ENCODE measurements at places on chromosomes 6 and 20.

DNA sequence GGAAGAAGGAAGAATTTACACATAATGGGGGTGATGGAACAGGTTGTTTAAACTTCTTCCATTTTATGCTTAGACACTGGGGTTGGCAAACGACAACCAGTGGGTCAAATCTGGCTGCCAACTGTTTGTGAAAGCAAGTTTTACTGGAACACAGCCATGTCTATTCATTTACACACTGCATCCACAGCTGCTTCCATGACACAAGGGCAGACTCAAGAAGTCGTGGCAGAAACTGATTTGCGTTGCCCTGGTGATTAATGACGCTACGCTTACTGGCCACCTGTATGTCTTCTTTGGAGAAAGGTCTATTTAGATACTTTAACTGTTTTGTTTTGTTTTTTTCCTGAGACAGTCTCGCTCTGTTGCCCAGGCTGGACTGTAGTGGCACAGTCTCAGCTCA lies 19.0 kb downstream of the CTCFL start:
- no peak for DNase-seq

GRCh38 chr20:10519361-10520046 lies 84.4 kb downstream of the SLX4IP start:
- DNase-seq, result peak; percentile 28

DNA sequence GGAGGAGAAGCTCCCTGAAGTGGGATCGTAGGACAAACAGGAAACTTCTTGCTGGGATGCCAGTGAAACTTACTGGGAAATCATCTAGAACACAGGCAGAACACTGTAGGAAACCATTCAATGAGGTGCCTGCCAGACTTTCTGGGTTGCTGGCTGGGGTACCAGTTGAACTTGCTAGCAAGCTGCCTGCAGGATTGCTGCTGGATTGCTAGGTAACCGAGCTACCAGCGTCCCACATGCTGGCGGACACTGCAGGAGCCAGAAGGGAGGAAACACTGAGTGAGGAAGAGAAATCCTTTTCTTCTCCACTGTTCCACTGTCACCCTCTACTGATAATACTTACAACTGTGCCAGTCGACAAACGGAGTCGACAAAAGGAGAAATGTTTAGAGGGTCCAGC lies 91.3 kb upstream of the SLC35B3 start:
- no peak for DNase-seq

GRCh38 chr20:20519269-20519668 lies 151.4 kb downstream of the INSM1 start:
- no peak for DNase-seq

DNA sequence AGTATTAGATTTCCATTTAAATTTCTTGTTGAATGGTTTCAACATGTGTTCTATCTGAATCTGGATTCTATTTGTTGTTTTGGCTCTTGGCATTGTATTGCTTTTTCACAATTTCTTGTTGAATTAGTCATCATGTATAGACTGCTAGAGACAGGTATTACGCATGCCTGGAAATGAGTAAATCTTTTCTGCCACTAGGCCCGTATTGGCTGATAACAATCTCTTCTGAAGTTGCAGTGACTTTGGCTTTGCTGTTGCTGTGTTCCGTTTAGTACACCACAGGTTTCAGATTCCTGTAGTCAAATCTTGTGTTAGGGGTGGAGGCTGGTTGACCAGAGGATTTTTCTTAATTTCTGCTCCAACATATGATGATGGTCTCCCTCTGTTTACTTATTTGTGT lies 1339.4 kb downstream of the GRIK2 start:
- DNase-seq, result no peak

- DNase-seq, result no peak
These were observed 71.9 kb downstream of the FGD2 start for GRCh38 chr6:37077191-37077904.

- no peak for DNase-seq
These were observed 112.0 kb upstream of the CDYL start for GRCh38 chr6:4664117-4664626.

GRCh38 chr6:63458480-63459115 lies 113.7 kb upstream of the LOC128125822 start:
- peak; percentile 9 for DNase-seq

GRCh38 chr20:34315236-34315635 lies 12.1 kb upstream of the AHCY start:
- DNase-seq, result no peak

DNA sequence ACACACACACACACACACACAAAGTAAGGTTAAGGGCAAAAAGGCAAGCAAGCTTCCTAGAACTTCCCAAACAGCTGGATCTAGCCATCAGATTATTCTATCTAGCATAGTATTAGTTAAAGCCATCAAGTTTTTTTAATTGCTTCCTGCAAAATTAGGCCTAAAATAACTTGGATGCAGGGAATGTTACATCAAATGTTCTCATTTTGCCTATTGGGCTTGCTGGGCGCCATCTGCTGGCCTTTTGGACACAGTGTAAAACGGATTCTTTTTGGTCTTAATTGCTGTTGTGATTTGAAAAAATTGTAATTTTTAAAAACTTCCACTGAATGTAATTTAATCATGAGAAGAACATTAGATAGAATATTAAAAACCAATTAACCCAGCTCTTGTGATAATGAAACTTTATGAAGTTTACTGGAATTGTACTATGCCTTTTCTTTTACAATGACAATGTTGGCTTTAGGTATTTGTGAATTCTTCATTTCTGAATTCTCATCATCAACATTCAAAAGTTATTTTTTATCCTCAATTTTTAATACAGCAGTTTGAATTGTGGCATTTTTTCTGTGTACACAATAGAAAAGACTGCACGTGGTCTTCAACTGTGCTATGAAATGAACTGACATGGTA lies 6.8 kb downstream of the MKKS start:
- DNase-seq, result no peak

DNA sequence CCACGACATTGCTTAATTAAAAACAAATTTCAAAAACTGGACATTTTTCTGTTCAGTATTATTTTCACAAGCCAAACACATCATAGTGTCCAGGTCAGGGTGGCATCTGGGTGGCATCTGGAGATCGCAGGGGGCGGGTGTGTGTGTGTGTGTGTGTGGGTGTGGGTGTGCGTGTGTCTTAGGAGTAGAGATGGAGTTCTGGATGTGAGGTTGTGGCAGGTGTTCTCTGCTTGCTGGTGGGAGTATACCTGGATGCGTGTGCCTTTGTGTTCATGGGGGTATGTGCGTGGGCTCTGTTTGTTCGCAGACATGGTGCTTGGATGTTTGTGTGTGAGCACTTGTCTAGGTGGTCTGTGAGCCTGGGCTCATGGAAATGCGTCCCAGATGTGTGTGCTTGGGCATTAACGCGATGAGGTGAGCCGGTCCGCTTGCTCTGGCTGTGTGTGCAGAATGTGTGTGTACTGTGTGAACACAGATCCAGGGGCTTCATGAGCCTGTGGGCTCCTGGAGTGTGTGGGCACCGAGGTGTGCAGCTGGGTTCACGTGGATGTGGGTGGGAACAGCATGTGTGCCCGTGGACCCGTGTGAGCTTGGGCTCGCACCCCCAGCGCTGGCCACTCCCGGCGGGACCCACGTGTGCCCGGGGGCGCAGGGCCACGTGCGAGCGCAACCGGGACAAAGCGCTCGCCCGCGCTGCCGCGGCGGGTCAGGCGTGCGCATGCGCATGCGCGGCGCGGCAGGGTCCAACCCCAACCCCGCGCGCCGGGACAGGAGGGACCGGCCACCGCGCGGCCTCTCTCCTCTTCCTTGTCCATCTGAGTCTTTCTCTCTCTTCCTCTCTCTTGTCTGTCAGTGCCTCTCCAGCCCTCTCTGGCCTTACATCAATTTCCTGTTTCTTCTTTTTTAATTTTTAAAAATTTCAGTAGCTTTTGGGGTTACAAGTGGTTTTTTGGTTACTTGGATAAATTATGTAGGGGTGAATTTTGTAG lies 60.4 kb downstream of the SRC start:
- DNase-seq, result no peak

DNA sequence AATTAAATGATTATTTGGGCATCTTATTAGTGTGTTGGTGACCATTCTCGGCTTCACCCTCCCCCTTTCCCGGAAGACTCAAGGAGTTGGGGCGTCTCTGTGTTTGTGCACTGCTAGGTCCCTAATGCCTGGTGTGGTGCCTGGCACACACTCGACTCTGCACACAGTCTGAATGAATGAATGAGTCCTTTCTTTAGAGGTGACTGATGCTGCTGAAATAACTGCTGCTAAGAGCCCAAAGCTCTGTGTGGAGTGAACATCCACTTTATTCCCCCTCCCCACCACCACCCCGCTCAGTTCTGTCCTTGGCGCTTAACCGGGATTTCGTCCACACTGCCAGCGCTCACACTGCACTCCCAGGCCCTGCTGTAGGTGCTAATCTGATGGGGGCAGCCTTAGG lies 1.2 kb upstream of the PHACTR3 start:
- no peak for DNase-seq

DNA sequence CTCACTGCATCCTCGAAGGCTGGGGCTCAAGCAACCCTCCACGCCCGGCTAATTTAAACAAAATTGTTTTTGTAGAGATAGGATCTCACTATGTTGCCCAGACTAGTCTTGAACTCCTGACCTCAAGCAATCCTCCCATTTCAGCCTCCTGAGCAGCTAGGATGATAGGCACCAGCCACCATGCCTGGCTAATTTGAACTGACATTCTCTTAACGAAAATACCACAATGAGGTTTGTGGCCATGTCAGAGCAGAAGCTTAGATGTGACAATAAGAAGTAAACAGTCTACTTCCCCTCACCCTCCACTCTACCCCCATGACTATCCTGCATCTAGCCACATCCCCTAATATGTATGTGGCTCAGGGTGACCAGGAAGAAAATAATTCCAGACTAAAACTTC lies 74.8 kb upstream of the PLCB4 start:
- DNase-seq, result no peak
